GM23338 (cell line): ENCODE measurements at places on chromosomes 12 and 14. TPM values are rescaled to one million over a fixed set of nuclear protein-coding genes. Genes with fewer than 3 reads are reported as not detected.

GRCh38 chr12:71756054-71756690 lies 1.5 kb downstream of the RAB21 start:
- no peak for DNase-seq

DNA sequence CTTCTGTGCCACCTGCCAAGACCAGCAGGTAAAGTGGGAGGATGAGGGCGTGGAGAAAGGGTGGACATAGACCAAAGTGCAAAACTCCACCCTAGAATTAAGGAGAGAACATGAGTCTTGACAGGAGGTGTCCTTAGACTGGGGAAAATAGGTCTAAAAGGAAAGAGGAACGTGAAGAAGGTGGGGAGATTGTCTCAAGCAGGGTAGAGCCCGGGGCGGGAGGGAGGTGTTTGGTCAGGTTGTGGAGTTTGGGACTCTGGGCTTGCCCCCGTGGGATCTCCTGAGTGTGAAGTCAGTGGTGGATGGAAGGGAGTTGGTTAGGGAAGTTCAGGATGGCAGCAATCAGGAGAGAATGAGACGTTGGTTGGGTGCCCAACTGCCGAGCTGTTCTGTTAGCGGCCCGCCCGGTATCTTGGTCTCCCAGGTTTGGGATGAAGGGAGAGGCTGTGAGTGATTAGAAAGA lies 386 bp downstream of the DGKA start:
- no peak for DNase-seq

- no peak for DNase-seq
Observed at GRCh38 chr14:85280074-85280473, 249.9 kb upstream of the FLRT2 start.

- no peak for DNase-seq
Observed at GRCh38 chr14:76376409-76376877, 506 bp downstream of the ESRRB start.

- DNase-seq = no peak
Observed at GRCh38 chr14:32397861-32398640, 69.0 kb downstream of the AKAP6 start.

The GPR137C gene
- 3.3 and 5.2 TPM in 2 replicates for total RNA-seq

The SLCO1B1 gene
- 0.24 TPM in 1 of 2 replicates, not detected in the other for total RNA-seq
